ENCODE measurements at places on chromosomes 6 and 20.
A peak's percentile ranks its signal among the peaks of the same experiment; 100 is the strongest.

- peak; percentile 61 for DNase-seq
Measured at GRCh38 chr6:17600527-17601385, 654 bp downstream of the FAM8A1 start.

DNA sequence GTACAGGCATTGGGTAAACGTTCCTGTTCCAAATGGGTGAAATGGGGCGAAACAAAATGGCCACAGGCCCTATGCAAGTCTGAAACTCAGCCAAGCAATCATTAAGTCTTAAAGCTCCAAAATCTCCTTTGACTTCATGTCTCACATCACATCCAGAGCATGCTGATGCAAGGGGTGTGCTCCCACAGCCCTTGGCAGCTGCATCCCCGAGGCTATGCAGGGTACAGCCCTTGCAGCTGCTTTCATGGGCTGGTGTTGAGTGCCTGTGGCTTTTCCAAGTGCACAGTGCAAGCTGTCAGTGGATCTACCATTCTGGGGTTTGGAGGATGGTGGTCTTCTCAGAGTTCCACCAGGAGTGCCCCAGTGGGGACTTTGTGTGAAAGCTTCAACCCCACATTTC is 270.0 kb upstream of the CDYL start:
- DNase-seq, result no peak

- no peak for DNase-seq
Measured at GRCh38 chr20:43295781-43296180, 106.1 kb upstream of the PTPRT start.

GRCh38 chr6:31083742-31084354 is 28.5 kb downstream of the C6orf15 start:
- DNase-seq, result peak; percentile 30

GRCh38 chr20:47204008-47204849 is 152.3 kb downstream of the ZMYND8 start:
- DNase-seq, result no peak

All from hematopoietic multipotent progenitor cell treated with erythropoietin and hydrocortisone succinate and interleukin-3 and kit ligand, for 17 days (in vitro differentiated cells).